ENCODE measurements at places on chromosomes 7 and 10.

DNA sequence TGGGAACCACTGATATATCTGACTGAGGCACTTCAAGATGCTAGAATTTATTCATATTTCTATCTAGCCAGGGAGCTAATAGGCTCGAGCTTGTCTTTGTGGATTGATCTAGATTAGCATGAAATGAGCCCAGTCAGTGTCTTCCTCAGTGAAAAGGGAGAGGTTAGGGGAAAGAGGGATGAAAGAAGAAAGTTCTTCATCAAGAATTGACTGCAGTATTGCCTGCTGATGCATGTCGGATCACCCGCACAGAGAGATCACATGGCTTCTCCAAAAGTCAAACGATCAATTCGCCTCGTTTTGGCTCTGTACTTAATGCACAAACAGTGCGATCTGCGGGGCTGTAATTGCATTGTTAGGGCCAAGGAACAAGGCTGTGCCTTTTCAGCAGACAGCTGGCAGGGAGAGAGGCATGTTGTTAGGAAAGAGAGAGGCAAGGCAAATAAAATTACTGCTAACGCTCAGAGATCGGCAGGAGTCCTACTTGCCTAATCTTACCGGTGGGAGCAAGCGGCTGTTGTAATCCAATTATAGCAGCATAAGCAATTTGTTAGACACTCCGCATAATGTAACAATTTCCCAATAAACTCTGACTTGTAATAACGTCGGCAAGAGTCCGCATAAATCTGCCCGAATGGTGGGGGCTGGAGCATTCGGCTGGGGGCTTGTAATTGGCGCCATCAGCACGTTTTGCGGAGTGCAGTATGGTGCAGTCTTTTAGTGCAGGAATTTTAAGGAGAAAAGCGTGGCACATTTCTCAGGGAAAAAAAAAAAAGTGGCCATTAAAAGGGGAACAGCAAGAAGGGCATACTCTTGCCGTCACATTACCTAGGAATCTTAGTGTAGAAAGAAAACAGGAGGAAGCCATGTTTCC lies 102.1 kb downstream of the POLL start:
- peak; percentile 13 for DNase-seq

DNA sequence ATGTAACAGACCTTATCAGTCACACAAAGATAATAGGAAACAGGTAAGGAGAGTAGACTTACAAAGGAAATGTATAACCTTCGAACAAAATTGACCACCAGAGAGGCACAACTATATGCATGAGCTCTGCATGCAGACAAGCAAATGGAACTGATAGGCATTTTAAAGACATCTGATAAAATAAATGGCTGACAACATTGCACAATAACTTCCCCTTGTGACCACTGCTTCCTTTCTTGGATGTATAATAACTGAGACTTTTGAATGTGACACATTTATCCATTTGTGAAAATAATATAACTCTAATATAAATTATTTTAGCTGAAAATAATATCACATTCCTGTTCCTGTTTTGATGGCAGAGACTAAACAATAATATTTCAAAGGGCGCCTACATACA lies 654.2 kb upstream of the STEAP1 start:
- DNase-seq = no peak

- DNase-seq = no peak
Measured at GRCh38 chr10:126387931-126388911, at the start of gene ADAM12. Gene ADAM12, minus strand, starts transcription at chr10:126388477. Its CDS starts 332 bp downstream, at chr10:126388145.

DNA sequence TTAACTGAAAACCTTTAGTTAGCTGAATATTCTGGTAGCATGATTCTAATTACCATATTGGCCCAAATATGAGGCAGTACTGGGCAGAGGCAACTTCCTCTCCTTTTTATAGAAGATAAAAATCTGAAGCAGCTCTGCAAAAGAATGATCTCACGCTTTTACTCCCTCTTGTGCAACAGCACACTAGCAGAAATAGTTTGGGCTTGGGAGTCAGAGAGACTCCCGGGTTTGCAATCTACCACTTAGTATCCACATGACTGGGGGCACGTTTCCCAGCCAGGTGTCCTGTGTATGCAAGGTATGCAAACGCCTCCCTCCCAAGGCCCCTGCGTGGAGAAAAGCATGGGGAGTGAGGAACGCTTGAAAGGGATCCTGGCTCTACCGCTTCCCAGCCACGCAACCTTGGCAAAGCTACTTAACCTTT lies 47.2 kb upstream of the RHEB start:
- DNase-seq = no peak

- DNase-seq = no peak
Measured at GRCh38 chr10:130453721-130454542, 317.7 kb downstream of the GLRX3 start.
